ENCODE measurements at places on chromosomes 13 and 19.

DNA sequence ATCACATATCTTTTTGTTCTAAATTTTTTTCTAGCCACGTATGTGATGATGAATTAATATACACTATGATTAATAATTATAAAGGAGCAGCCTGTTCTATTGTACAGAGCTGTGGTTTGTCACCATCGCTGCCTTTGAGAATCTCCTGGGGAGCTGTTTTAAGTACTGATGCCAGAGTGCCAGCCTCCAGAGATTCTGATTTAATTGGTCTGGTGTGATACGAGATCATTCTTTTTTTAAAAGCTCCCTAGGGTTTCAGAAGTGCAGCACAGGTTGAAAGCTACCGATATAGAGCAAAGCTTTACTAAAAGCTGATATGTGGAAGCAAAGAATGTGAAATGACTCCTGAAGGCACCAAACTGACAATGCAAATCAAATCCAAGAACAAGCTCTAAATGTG is 314.7 kb downstream of the ITGBL1 start:
- no peak for DNase-seq

GRCh38 chr13:53782488-53782961 is 753.9 kb downstream of the OLFM4 start:
- peak; percentile 66 for DNase-seq

DNA sequence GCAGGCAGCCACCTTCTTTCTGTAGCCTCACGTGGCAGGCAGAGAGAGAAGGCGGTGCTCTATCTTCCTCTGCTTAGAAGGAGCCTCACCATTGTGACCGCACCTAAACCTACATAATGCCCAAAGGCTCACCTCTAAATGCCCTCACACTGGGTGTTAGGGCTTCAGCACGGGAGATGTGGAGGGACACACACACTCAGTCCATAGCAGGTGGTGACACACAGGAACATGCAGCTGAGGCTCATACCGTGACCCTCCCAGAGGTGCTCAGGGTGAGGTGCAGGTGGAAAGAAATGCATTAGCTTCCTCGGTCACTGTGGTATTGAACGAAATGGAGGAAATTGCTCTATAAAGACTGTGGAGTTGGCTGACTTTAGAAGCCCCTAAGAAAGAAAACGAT is 37.7 kb upstream of the TUBGCP3 start:
- no peak for DNase-seq

- peak; percentile 56 for DNase-seq
Measured at GRCh38 chr13:45807520-45808099, 43.9 kb downstream of the SIAH3 start.

GRCh38 chr13:53545340-53545941 is 516.8 kb downstream of the OLFM4 start:
- no peak for DNase-seq

- DNase-seq = no peak
Measured at GRCh38 chr19:38745316-38745715, 1.0 kb upstream of the CAPN12 start.

DNA sequence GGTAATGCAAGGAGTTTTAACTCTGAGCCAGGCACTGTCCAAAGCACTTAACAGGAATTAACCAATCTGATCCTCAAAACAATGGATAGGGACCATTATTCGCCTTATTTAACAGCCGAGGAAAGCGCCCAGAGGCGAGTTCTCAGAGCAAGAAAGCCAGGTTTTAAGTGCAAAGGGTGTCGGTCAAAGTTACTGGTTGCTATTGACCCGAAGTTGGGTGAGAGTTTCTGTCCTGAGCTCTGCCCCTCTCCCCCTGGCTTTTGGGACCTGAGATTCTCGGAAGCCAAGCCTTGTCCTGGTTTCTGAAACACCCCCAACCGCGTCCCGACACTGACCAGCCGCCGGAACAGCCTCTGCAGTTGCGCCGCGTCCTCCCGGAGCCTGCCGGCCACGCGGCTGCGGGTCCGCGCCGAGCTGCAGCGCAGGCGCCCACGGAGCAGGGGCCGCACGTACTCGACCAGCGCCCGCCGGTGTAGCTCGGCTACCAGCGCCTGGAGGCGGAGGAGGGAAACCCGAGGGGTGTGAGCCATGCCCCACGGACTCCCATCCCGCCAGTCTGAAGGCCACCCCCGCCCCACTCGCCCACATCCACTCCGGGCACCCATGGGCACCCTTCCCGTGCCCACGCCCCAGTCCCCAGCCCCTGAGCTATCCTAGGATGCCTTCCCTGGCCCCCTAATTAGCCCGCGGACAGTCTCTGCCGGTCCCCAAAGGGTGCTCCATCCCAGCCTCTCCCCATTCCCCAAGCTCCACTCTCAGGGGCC is 27.8 kb downstream of the EXOC3L2 start:
- DNase-seq = no peak

DNA sequence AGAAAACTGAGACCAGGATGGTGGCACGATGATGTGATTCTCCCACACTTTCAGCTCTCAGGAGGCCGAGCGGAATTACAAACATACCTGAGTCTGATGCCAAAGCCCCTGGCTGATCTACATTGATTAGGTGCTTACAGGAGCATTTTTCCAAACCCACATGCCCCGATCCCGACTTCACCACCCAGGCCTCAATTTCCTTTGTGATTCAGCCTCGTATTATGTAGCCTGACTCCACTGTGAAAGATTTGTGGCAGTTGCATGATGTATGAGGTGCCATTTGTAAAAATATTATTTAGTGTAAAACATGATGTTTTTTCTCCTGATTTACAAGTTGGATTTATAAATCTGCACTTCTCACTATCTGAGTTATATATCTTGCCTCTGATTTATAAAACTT is 118.0 kb downstream of the TSHZ3 start:
- DNase-seq = no peak

GRCh38 chr13:24619282-24619681 is 60.9 kb upstream of the ATP12A start:
- no peak for DNase-seq

DNA sequence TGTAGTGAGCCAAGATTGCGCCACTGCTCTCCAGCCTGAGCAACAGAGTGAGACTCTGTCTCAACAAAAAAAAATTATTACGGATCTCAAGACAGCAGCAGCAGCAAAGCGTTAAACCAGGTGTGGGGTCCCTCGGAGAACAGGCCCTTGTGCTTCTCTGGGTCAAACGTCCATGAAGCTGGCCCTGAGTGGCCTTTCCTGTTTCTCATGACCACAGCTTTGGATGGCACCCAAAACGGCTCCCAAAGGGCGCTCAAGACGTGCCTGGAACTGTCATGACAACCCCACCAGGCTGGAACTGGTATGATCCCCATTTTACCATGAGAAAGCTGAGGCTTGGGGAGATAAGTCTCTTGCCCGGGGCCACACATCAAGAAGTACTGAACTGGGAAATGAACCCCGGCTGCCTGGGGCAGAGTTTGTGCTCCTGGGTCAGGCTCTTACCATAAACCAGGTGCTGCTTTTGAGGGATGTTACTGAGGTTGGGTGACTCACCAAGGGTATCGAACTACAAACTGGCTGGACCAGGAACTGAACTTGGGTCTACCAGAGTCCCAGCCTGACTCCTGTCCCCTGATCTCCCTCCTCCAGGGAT is 11.6 kb upstream of the SAMD1 start:
- DNase-seq = no peak

DNA sequence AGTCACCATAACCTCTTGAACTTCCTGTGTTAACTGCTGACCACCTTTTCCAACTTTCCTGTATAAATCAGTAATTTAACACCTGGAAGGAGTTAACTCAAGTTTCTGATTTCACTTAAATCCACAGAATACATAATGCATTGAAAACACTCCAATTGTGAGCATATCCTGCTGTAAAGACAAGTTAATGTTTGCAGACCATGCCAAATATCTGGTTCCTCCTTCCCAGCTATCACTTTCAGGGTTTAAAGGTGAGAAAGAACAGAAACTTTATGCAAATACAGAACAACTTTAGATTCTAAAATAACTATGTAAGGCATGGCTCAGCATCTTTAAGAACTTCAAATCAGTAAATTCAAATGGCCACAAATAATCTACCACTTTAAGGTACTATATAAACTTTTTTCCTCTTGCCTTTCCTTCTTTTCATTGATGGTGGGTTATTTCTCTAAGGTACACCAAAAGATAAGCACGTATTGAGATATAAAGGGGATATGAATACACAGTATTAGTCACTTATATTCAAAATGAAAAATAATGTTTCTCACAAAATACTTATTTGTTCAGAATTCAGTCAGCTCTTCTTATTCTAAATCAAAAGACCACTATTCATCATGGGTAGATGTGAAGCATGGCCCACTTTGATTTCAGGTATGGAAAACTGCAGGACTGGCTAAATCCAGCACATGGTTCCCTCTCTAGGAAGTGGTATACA is 6.6 kb upstream of the TPTE2 start:
- no peak for DNase-seq

DNA sequence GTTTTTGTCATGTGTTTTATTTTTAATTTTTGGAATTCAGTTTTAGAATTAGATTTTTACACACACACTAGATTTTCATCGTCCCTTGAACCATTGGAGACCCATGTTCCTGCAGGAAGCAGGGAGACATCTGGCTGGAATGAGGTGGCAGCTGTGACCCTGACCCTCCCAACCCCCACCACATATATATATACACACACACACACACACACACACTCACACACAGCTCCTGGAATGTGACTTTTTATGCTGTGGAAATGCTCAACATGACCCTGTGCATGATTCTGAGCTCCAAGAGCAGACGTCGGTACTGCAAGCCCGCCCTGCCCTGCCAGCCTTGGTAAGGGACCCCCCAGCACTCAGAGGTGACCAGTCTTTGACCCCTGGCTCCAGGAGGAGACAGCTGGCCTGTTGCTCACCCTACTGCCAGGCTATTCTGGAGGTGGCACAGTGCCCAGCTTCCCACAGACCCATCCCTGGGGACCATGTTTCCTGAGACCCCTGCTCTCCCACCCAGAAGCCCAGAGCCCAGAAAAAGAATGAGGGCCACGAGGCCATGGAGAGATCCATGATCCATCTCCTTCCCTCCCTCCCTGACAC is 103.2 kb upstream of the VSTM2B start:
- DNase-seq = no peak

DNA sequence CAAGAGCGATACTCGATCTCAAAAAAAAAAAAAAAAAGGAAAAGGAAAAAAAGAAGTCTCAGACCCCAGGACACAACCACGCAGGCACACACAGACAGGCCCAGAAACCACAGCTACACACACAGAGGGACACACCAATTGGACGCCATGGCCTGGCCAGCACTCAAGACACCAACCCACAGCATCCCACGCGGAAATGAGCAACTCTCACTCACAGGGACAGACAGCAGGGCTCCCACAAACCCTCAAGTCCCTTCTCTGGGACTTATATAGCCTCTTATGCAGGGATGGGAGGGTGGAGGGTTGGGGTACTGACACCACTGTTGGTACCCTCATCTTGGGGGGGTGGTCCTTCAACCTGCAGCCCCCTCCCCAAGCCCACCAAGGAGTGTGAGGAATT is 5.9 kb downstream of the NOTCH3 start:
- DNase-seq = peak; percentile 56

- DNase-seq = no peak
Measured at GRCh38 chr19:7874076-7874896, at the start of gene PRR36. Gene PRR36 (minus strand): TSS chr19:7874390. CDS start chr19:7873689, 701 bp downstream.

- DNase-seq = peak; percentile 74
Measured at GRCh38 chr13:75365724-75366173, 116.2 kb downstream of the TBC1D4 start.

GRCh38 chr19:9075064-9075949 is 11.6 kb upstream of the OR1M1 start:
- peak; percentile 98 for DNase-seq

- DNase-seq = no peak
Measured at GRCh38 chr13:96672016-96672415, 322.3 kb downstream of the OXGR1 start.

GRCh38 chr13:27868641-27869435 is 51.0 kb upstream of the PDX1 start:
- peak; percentile 22 for DNase-seq

DNA sequence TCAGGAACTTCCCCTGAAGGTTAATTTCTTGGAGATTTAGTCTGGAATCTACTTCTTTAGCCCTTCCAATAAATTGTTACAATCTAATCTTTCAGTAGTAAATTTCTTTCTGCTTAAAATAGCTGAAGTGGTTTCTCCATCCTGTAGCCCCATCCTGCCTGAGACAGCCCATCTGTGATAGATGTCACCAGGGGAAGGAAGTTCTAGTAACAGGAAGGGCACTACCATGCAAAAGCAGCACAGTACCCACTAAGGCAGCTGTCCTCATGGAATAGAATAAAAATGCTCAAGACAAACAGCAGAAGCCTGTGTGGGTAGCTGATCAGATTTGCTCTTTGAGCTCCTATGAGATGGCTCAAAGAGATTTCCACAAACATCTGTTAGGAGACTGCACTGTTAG is 1036.5 kb downstream of the SLITRK5 start:
- no peak for DNase-seq

DNA sequence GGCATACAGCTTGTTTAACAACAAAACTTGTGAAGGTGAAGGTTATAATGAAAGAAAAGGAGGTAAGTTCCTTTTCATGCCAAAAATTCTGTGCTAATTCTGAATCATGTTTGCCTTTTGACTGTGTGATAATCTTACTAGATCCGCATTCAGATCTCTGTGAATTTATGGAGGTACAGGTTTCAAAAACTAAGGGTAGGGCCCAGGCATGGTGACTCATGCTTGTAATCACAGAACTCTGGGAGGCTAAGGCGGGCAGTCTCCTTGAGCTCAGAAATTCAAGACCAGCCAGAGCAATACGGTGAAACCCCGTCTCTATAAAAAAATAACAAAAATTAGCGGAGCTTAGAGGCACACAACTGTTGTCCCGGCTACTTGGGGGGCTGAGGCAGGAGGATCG is 45.9 kb downstream of the PCDH9 start:
- DNase-seq = no peak

DNA sequence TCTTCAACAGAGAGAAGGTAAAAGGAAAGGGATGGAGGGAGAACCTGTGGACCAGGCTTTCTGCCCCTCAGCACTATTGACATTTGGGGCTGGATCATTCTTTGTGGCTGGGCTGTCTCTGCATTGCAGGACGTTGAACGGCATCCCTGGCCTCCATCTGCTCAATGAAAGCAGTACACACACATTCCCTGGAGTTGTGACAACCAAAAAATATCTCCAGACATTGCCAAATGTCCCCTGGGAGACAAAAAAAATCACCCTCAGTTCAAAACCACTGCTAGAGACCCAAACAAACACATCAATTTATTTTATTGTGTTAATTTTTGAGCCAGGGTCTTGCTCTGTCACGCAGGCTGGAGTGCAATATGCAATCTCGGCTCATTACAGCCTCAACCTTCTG is 43.3 kb downstream of the INSR start:
- DNase-seq = no peak

GRCh38 chr19:50349277-50350057 is 16.0 kb downstream of the NAPSA start:
- DNase-seq = no peak

DNA sequence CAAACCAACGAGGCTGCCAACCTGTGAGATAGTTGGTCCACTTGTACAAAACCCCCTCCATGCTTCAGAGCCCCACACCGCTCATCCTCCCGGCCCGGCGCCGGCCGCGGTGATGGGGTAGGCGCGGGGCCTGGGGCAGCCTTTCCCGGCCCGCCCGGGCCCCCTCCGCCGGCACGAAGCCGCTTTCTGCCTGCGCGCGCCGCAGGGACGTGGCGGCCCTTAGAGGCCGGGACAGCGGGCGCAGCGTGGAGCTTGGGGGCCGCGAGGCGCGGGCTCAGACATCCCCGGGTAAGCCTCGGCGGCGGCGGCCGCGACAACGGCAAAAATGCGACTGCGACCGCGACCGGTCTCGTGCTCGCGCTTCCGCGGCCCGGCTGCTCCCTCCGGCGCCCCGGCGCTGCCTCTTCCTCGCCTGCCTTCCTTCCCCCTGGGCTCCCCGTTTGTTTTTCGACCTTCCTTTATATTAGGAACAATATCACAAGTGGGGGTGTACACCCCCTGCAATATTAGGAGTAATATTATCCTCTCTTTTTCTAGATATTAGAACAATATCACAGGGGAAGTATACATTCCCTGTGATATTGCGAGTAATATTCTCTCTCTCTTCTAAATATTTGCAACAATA is 53.9 kb upstream of the CEACAM21 start:
- DNase-seq = no peak
